ENCODE measurements at places on chromosomes 1 and 21.

DNA sequence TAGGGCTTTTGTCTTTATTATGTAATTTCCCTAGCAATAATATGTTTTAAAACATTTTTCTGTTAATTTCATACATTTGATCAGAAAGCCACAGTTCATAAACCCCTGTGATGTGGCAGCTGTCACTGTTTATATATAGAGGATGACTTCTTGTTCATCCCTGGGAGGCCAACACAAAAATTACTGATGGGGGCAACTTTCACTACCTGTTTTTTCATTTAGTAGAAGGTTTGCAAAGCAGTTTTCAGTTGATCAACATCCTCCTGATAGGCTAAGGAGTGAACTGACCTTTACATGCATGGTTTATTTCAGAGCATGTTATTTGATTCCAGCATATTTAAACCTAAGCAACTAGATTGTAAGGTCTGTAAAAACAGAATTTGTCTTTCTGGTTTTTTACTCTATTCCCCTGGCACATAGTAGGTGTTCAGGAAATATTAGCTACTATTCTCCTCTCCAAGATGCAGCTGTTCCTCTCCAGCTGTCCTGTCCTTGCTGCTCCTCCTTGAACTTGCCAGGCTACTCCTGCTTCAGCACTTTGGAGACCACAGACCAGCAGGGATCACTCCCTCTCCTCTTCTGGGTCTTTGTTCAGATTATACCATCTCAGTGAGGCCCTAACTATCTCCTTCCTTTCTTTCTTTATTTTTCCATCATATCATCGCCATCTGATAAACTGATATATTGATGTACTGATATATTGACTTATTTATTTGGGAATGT, 54.7 kb downstream of the ROR1 start:
- no peak overlapping the region for H3K27ac ChIP-seq
- H3K4me3 ChIP-seq: no peak overlapping the region
- H3K4me1 ChIP-seq: peaks cover 7% of the 10 kb centered on the region
- no peaks in the 10 kb centered on the region for H3K27me3 ChIP-seq
- no peaks in the 10 kb centered on the region for H3K36me3 ChIP-seq

- no peak overlapping the region for H3K4me3 ChIP-seq
- peaks cover 4% of the 10 kb centered on the region for H3K4me1 ChIP-seq
- no peaks in the 10 kb centered on the region for H3K36me3 ChIP-seq
- no peak overlapping the region for H3K27ac ChIP-seq
- H3K27me3 ChIP-seq: no peaks in the 10 kb centered on the region
Measured at GRCh38 chr1:98331243-98331642, 330.3 kb upstream of the SNX7 start.

DNA sequence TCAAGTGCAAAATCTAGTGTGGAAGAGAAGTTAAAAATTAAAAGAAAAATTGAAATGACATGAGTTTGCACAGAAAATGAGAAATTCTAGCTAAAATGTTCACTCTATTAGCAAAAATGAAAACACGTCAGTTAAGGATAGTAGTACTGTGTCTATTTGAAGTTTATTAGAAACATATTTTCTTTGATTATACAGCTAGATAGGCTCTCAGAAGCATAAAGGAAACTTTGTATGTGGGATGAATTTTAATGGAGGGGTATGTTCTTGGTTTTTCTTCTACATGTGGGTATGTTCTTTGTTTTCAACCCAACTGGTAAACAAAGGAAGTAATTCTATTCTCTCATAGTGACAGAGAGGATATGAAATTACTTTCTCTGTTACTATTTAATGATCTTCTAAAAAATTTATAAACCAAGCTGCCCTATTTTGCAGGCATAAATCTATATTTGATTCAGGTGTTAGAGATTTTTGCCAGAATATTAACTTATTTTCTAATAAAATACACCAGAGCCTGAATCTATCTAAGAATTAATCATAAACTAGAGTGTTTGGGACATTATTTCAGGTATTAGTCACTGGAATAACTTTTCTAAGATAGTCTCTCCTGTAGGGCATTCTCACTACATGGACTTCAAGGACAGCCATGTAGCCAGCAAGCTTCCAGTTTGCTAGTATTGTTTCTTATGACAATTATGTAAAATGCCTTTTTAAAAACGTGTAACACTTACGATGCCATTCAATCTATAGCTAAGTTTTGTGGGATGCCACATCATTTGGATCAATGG, 15.8 kb downstream of the GPSM2 start:
- no peaks in the 10 kb centered on the region for H3K36me3 ChIP-seq
- no peak overlapping the region for H3K4me3 ChIP-seq

- no peak overlapping the region for H3K4me3 ChIP-seq
- peaks cover 26% of the 10 kb centered on the region for H3K4me1 ChIP-seq
- H3K36me3 ChIP-seq: no peaks in the 10 kb centered on the region
- DNase-seq: no peak
- H3K27ac ChIP-seq: no peak overlapping the region
Measured at GRCh38 chr21:41677671-41678015, 89.2 kb downstream of the RIPK4 start.

GRCh38 chr1:24725209-24725651, 20.0 kb upstream of the CLIC4 start:
- DNase-seq: peak; percentile 85
- no peaks in the 10 kb centered on the region for H3K36me3 ChIP-seq
- peak overlapping the region; percentile 85 for H3K27ac ChIP-seq
- H3K4me3 ChIP-seq: no peak overlapping the region

GRCh38 chr1:164733070-164733469, 174.1 kb downstream of the PBX1 start:
- H3K27me3 ChIP-seq: no peaks in the 10 kb centered on the region
- peak; percentile 72 for DNase-seq
- H3K36me3 ChIP-seq: no peaks in the 10 kb centered on the region

- H3K36me3 ChIP-seq: peaks cover 9% of the 10 kb centered on the region
- H3K27ac ChIP-seq: no peak within 1 kb of the TSS
- H3K4me1 ChIP-seq: peaks cover 58% of the 10 kb centered on the region
- peak; percentile 85 for DNase-seq
Measured at GRCh38 chr21:41953831-41954653, at the start of gene C2CD2. Gene C2CD2 (minus strand): TSS chr21:41954018. CDS start chr21:41953648, 370 bp downstream.

- H3K4me3 ChIP-seq: peak overlapping the region; percentile 61
- DNase-seq: no peak
- H3K27ac ChIP-seq: no peak overlapping the region
- no peaks in the 10 kb centered on the region for H3K27me3 ChIP-seq
Measured at GRCh38 chr1:234530672-234531071, 51.7 kb upstream of the TARBP1 start.

GRCh38 chr1:119956306-119956705, 60.0 kb upstream of the ADAM30 start:
- no peak for DNase-seq
- H3K4me3 ChIP-seq: no peak overlapping the region
- H3K4me1 ChIP-seq: peaks cover 3% of the 10 kb centered on the region
- H3K27ac ChIP-seq: no peak overlapping the region
- no peaks in the 10 kb centered on the region for H3K27me3 ChIP-seq

DNA sequence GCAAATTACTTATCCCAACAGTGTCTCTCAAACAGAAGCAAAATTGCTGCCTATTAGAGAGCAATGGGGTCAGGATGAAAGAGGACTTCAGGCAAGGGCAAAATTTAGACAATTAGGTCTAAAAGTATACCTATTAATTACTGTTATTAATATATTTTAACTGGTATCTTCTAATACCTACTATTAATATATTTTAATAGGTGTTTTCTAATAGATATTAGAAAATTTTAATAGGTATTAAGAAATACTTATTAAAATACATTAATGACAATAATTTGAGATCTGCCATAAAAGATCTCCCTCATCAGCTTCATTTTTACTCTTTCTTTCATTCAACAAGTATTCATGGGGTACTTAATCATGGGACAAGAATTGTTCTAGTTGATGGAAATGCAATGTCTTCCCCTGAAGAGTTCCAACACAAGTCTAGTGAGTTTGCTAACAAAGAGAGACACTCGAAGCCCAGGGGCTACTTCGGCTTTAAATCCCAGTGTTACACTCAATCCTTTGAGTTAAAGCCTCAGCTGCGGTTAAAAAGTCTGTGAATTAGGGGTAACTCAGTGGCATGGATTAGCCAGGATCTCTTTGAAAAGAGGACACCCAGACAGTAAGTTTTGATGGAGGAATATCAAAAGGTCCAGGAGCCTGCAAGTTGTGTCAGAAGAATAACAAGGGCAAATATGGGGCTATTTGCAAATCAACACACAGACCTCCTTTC, 44.1 kb downstream of the STYXL2 start:
- H3K27ac ChIP-seq: no peak overlapping the region
- H3K4me1 ChIP-seq: peaks cover 5% of the 10 kb centered on the region
- no peak overlapping the region for H3K4me3 ChIP-seq

GRCh38 chr1:11352816-11353799, 80.1 kb downstream of the UBIAD1 start:
- no peak overlapping the region for H3K27ac ChIP-seq
- no peaks in the 10 kb centered on the region for H3K36me3 ChIP-seq
- H3K27me3 ChIP-seq: peaks cover 26% of the 10 kb centered on the region
- no peak for DNase-seq
- H3K4me3 ChIP-seq: no peak overlapping the region

- no peak for DNase-seq
- H3K27ac ChIP-seq: no peak overlapping the region
- no peaks in the 10 kb centered on the region for H3K36me3 ChIP-seq
- peaks cover 13% of the 10 kb centered on the region for H3K4me1 ChIP-seq
Measured at GRCh38 chr1:220875260-220875659, 4.0 kb upstream of the HLX start.

DNA sequence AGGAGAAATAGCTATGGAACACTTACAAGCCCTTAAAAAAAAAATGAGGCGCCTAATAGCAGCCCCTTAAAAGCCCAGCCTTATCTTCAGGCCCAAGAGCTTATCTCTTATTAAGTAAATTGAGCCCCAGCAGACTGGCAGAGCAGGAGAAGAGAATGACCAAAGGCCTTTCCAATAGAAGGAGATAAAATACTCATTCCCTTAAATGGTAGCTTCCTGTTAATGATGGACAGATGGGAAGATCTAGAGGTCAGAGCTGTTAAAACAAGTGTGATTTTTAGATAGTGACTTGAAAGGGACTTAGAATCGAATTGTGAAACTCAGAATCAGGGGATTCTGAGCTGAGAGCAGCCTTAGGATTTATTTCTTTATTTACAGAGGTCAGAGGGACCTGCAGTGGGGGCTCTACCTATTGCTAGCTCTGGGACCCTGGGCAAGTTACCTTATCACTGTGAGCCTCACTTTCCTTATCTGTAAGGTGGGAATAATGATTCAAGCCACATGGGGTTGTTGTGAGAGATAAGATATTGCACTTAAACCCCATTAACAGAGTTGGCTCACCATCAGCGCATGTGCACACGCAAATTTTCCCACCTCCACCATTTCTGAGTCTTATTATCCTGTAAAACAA, 101.3 kb upstream of the C8B start:
- no peaks in the 10 kb centered on the region for H3K4me1 ChIP-seq
- no peak overlapping the region for H3K4me3 ChIP-seq
- H3K27ac ChIP-seq: no peak overlapping the region
- no peak for DNase-seq
- no peaks in the 10 kb centered on the region for H3K36me3 ChIP-seq

GRCh38 chr1:202964791-202965410, 2.2 kb downstream of the CYB5R1 start:
- H3K4me3 ChIP-seq: no peak overlapping the region
- peak; percentile 45 for DNase-seq
- no peaks in the 10 kb centered on the region for H3K27me3 ChIP-seq
- peaks cover 11% of the 10 kb centered on the region for H3K4me1 ChIP-seq
- no peak overlapping the region for H3K27ac ChIP-seq

GRCh38 chr1:40301066-40301465, 16.0 kb downstream of the COL9A2 start:
- no peaks in the 10 kb centered on the region for H3K36me3 ChIP-seq
- H3K4me3 ChIP-seq: no peak overlapping the region
- H3K27ac ChIP-seq: no peak overlapping the region
- H3K4me1 ChIP-seq: no peaks in the 10 kb centered on the region
- no peaks in the 10 kb centered on the region for H3K27me3 ChIP-seq
- no peak for DNase-seq

DNA sequence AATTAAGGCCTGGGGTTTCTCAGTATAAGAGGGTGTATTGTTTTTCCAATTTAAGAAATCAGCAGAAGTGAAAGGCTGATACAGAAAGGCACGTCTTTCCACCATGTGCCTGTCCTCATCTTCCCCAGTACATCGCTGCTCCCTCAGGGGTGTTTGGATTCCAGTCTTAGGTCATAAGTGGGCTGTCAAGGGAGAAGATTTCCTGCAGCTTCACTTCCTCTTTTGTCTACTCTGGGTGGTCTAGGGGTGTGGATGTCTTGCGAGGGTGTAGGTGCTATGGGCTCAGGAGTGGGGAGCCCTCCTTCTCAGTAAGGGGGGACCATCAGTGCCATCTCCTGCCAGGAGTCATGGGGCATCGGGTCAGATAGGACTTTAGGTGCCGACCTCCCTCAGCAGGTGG, 999.8 kb upstream of the NCAM2 start:
- H3K36me3 ChIP-seq: no peaks in the 10 kb centered on the region
- no peak overlapping the region for H3K4me3 ChIP-seq
- H3K27ac ChIP-seq: no peak overlapping the region

DNA sequence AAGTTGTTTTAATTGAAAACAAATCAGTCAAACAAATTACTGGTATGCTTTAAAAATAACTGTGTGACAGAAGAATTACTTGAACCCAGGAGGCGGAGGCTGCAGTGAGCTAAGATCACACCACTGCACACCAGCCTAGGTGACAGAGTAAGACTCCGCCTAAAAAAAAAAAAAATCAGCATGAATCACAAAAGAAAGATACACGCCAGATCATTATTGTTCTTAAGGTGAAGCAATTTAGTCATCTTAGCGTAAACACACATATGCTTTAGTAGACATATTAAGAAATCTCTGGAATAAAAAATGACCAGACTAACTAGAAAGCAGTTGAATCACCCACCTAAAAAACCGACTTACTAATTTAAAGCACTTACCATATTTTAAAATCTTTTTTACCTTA, 20.2 kb downstream of the RERE start:
- no peaks in the 10 kb centered on the region for H3K4me1 ChIP-seq
- H3K36me3 ChIP-seq: peaks cover 3% of the 10 kb centered on the region
- no peak for DNase-seq
- no peaks in the 10 kb centered on the region for H3K27me3 ChIP-seq
- H3K4me3 ChIP-seq: no peak overlapping the region

DNA sequence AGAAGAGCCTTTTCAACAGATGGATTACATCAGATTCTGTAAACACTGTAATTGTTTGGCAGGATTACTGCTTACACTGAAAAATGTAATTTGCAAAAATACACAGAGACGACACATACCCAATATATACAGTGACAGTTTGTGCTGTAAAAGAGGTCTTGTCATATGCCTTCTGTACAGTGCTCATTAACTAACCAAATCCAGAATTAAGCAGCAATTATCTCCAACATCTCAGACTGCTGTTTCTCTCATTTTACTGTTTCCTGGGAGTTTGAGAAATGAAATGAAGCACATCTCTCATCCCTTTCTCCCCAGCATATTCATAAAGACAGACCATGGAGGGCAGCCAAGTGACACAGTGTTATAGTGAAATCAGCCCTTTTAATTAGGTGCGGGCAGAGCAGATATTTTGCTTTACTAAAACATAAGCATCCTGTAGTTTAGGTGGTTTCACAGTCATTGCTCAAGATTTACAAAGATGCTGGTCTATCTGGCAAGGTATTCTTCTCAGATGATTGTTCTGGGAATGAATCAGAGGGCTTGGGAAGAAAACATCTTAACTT, 618.4 kb upstream of the USP24 start:
- no peaks in the 10 kb centered on the region for H3K27me3 ChIP-seq
- no peak overlapping the region for H3K27ac ChIP-seq
- H3K4me3 ChIP-seq: no peak overlapping the region
- peak; percentile 24 for DNase-seq
- H3K36me3 ChIP-seq: no peaks in the 10 kb centered on the region
- H3K4me1 ChIP-seq: no peaks in the 10 kb centered on the region

- DNase-seq: no peak
- H3K36me3 ChIP-seq: no peaks in the 10 kb centered on the region
- no peak overlapping the region for H3K27ac ChIP-seq
- no peak overlapping the region for H3K4me3 ChIP-seq
- H3K27me3 ChIP-seq: peaks cover 52% of the 10 kb centered on the region
Measured at GRCh38 chr1:42144711-42145388, 8.4 kb upstream of the GUCA2B start.
